ENCODE measurements at places on chromosomes 3 and 15.

GRCh38 chr15:42363942-42364341 lies 4.6 kb downstream of the CAPN3 start:
- no peak for DNase-seq

DNA sequence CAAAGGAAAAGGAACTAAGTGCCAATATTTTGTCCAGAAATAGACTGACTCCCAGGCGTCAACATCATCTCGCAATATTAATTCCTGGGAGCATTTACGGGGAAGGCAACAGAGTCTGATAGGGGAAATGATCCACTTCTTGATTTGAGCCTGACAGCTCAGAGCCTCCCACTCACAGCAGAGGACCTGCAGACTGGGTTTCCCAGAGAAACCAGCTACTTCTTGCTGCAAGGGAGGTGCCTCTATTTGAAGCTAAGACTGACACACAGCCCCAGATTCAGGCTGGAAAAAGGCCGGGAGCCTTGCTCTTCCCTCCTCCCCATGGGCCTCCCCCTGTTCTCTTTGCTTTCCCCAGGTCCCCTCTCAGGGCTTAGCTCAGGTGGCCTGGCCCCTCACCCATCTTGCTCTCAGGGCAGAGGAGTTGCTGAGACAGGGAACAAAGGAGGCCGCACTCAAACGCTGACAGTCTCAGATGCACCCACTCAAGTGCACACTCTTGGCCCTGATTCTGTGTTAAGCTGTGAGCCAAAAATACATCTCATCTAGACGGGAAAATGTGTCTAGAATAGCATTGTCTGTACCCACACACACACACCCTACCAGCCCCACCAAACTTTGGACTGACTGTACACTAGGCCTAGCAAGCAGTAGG lies 49.8 kb upstream of the DCLK3 start:
- no peak for DNase-seq

GRCh38 chr15:62940755-62941361 lies 101.7 kb upstream of the TPM1 start:
- DNase-seq: peak; percentile 24

GRCh38 chr3:11641316-11641682 lies 2.4 kb downstream of the VGLL4 start:
- DNase-seq: no peak

DNA sequence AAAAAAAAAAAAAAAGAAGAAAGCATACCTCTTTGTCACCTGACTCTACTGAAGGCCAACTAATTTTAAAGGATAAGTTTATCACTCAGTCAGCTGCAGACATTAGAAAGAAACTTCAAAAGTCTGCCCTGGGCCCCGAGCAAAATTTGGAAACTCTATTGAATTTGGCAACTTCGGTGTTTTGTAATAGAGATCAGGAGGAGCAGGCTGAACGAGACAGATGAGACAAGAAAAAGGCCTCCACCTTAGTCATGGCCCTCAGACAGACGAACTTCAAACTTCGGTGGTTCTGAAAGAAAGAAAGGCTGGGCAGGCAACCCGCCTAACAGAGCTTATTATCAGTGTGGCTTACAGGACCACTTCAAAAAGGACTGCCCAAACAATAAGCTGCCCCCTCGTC lies 18.5 kb downstream of the GLDN start:
- no peak for DNase-seq

- no peak for DNase-seq
Observed at GRCh38 chr3:101038393-101038792, 45.2 kb upstream of the ABI3BP start.

GRCh38 chr15:70140543-70141375 lies 43.0 kb upstream of the TLE3 start:
- DNase-seq: no peak

DNA sequence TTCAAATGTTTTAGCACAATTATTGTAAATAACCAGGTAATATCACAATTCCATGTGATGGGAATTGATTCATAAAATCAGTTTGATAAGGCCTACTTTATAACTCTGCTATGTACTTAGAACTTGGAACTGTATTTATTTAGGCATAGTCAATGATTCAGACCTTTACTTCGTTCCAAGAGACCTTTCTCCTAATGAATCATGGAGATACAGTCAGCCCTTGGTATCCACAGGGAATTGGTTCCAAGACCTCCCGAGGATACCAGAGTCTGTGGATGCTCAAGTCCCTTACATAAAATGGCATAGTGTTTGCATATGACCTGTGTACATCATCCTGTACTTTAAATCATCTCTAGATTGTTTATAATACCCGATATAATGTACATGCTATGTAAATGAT lies 60.8 kb upstream of the UMPS start:
- DNase-seq: no peak

DNA sequence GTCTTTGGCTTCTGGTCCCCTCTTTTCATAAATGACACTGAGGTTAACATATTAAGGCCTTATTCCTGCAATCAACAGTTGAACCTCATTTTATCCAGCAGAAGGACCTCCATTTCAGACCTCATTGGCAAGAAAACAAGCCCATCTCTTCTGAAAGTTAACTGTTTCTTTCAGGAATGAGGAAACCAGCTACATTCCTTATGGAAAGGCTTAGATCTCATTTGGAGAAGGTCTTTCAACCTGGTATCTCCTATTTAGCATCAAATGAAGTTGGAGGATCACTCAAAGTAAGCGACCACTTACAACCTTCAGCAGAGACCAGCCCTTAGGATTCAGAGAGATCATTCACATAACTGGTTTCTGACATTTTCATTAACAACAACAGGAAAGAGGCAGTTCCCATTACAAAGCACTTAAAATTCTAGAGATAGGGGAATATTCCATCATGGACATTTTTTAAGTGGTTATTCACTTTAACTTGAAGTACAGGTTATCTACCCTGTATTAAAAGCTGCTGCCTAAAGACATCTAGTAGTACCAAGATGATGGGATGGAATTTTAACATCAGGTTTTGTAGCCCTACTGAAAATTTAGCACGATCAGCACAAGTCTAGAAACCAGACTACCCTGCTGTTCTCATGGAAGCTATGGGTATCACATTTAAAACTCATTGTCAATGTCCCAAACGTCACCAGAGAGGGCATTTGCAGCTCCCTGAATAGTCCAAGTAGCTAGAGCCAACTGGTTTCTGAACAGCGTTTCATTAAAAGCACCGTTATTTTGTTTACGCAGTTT lies 30.4 kb downstream of the TFRC start:
- DNase-seq: no peak

DNA sequence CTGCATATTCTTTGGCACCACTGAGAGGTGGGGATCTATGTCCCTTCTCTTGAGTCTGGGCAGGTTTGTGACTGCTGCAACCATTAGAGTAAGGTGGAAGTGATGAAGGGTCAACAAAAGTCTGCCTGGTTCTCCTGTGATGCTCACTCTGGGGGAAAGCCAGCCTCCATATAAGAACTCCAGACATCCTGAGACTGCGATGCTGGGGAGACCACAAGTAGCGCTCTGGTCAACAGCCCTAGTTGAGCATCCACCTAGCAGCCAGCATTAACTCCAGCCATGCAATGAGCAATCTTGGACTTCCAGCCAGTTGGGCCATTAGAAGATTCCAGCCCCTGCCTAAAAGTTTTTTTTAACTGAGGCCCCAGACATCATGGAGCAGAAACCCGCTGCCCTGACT lies 62.8 kb downstream of the SCN11A start:
- no peak for DNase-seq

DNA sequence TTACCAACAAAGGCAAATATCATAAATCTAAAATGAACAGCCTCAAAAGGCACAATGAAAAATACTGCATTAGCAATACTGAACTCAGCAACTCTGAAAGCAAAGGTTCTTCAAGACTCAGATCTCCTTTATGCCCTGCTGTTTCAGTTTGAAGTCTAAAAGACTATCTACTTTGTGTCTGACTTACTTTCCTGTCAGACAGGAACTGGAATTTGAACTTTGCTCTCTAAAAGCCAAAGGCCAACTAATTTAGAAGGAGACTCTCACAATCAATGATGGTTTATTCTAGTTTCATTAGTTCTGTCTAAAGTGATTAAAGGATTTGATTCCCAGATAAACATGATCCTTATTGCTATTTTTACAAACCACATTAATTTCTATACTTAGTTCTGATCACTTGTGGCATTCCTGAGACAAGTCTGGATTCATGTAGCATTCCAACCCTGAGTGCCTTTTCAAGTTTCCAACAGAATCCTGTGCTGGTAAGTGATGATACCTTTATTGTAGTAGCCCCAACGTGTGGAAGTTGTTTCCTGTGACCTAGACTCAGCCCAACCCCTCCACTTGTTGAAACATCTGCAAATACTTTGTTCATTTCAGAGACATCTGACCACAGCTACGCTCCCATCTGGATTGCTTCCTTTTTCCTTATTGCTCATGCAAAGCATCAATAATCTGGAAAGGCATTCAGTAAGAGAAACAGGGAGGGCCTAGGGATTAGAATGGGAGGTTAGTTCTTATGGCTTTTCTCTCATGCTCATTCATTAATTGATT lies 14.9 kb upstream of the LEKR1 start:
- no peak for DNase-seq

- no peak for DNase-seq
Observed at GRCh38 chr3:170267793-170268192, 45.6 kb downstream of the PRKCI start.

DNA sequence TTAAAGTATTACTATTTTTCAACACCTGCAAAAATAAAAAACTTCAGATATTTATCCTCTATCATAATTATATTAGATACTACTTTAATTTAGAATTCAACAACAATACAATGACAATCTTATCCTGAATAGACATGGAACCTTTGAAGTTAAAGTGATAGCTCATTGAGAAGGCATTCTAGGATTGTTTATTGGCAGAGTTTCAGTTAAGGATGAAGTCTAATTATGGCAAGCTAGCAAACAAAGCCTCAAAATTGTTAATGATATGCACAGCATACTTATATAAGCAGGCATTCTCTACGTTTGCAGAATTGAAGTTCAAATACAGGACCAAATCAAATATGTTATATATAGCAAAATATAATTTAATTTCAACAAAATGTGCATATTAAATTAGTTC lies 91.2 kb upstream of the ABI3BP start:
- no peak for DNase-seq

DNA sequence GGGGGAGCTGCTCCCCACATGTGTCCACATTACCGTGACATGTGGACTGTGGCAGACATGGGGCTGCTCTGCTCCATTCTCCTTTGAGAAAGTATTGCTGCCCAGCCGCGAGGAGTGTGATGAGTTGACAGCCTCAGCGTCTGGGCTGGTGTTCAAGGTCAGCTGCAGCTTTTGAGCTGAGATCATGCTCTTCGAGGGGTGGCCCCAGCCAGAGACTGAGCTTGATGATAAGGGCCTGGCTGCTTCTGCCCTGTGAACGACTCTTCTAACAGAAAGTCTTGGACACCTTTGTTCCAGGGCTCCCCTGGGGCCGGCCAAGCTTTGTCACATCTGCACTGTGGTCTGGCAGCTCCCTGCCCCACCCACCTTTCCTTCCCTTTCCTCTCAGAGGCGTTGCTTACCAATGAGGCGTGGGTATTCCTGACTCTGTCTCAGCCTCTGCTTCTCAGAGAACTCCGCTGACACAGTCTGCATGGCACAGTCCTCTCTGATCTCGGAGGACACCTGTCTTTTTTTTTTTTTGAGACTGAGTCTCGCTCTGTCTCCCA lies 86.6 kb downstream of the CHRD start:
- DNase-seq: no peak

DNA sequence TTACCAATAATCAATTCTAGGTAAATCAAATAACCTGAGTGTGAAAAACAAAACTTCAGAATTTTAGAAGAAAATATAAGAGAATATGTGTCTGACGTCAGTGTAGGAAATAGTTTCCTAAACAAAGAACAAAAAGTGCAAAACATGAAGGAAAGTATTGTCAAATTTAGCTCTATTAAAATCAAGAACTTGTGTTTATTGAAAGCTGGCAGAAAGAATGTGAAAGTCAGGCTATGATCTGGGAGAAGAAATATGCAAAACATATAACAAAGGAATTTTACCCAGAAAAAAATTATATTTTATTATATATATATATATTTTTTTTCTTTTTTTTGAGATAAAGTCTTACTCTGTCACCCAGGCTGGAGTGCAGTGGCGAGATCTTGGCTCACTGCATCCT lies 129.1 kb upstream of the ANKRD28 start:
- no peak for DNase-seq

DNA sequence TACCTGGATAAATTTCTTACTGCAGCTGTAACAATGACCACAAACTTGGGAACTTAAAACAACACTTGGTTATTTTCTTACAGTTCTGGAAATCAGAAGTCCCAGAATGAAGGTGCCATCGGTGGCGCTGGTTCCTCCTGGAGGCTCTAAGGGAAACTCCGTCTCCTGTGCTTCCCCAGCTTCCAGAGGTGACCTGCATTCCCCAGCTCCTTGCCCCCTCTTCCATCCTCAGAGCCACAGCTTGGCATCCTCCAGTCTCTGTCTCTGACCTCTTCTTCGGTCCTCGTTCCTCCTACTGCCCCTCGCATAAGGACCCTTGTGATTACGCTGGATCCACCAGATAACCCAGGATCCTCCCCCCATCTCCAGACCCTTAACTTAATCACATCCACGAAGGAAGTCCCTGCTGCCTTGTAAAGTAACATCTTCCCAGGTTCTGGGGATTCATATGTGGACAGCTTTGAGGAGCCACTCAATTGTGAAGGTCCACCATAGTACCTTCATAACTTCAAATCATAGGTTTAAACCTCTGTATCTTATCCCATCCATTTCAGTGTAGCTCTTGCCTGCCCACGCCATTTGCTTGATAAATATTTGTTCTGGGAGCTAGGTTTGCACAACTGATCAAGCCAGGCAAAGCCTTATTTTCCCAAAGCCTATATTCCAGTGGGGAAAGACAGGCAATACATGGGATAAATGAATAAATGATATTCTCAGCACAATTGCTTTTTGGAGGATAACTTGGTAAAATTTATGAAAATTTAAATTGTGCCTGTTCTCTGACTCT lies 34.8 kb downstream of the KLF15 start:
- DNase-seq: no peak

DNA sequence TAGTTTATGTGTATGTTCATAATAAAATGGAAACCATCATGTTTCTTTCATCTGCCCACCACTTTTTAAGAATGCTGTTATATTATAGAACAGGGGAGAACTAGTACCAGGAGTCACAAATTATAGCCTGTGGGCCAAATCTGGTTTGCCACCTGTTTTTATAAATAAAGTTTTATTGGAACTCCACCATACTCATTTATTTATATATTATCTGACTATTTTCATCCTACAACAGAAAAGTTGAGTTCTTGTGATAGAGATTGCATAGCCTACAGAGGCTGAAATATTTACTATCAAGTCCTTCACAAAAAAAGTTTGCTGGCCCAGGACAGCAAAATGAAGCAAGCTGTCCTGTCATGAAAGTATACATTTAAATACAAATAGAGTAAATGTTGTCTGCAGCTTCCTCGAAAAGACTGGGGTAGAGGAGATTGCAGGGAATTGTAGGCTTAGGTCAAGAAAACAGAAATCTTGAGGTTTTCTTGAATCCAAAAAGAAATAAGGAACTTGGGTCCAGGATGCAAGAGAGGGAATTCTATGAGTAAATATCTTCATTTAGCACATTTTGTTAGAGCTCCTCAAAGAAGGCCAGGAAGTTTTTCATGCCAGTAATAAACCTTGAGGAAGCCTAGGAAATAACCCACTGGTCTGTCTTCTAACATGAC lies 41.1 kb downstream of the FILIP1L start:
- no peak for DNase-seq

All from SIG-M5 (cell line).